ENCODE measurements at places on chromosomes 3 and 15.

DNA sequence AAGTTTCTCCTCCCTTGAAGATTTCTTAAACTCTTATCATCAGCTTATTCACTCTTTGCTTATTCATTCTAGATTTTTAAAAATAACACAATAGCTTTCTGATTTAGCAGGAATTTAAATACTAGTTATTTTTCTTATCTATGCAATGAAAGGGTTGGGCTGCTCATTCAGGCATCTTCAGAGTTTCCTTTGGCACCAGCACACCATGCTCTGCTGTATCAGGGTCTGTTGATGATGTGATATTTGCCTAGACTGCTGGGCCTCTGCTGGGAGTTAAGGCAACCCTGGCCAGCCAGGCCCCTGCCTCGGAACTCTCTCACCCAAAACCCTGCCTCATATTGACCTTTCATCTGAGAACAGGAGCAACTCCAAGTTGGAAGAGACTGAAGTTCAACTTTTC lies 35.0 kb downstream of the DRD3 start:
- DNase-seq, result no peak

- DNase-seq, result no peak
Measured at GRCh38 chr15:91070872-91071271, 29.2 kb upstream of the SV2B start.

GRCh38 chr3:127209840-127210653 lies 17.1 kb downstream of the PRR23E start:
- DNase-seq, result no peak

- no peak for DNase-seq
Measured at GRCh38 chr3:31157893-31158620, 263.6 kb upstream of the GADL1 start.

DNA sequence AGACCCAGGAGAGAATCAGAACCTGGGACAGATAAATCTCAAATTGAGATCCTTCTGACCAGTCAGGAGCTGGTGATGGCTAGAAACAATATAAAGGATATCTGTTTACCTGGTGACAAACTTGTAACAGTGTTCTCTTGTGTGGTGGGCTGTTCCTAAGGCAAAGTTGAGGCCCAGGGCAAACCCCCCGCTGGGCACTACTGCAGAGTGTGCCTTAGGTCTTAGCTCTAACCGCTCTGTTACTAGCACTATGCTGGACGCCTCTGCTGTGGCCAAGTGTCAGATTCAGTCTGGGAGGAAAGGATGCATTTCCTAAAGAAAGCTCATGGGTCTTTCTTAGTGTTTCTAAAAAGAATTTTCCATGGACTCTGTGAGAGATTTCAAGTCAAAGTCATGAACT lies 146.5 kb upstream of the MEIS2 start:
- DNase-seq, result no peak

Data from T-helper 1 cell (primary cell).